ENCODE measurements at places on chromosomes 16 and 17. TPM values are rescaled to one million over a fixed set of nuclear protein-coding genes. Genes with fewer than 3 reads are reported as not detected.

Gene PLD2
- 3.9 TPM for polyA plus RNA-seq

DNA sequence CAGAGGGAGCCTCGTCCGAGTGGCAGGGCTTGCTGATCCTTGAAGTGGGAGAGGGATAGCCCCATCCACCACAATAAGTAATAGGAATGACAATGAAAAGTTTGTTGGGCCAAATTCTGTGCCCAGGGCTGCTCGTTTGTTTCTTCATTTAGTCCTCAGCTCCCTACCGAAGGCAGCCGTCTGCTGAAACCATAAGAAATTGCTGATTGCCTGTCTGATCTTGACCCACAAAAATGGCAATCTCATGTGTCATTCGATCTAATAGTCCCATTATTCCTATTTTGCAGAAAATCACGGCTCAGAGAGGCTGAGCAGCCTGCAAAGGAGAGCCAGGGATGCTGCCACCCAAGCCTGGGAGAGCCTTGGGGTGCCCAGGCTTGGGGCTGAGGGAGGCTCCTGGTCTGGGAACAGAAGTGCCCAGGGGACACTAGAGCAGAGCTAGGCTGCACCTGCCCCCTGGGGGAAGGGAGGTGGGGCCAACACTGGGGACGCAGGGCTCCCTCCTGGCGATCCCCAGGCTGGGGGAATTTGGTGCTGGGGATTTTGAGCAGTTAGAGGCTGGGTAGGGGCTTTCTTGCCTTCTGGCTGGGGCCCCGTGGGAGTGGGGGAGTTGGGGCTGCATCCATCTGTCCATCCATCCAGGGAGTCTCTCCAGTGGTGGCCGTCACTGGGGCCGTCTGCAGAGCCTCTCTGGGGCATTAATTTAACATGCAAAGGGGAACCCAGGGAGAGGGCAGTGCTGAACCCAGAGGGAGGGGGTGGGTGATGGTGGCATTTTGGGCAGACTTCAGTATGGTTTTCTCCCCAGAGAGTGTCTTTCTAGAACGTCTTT, 53.5 kb downstream of the SOCS1 start:
- no peak overlapping the region for H3K4me3 ChIP-seq
- no peaks in the 10 kb centered on the region for H3K36me3 ChIP-seq
- DNase-seq, result no peak
- no peak overlapping the region for H3K27ac ChIP-seq
- peaks cover 17% of the 10 kb centered on the region for H3K4me1 ChIP-seq

DNA sequence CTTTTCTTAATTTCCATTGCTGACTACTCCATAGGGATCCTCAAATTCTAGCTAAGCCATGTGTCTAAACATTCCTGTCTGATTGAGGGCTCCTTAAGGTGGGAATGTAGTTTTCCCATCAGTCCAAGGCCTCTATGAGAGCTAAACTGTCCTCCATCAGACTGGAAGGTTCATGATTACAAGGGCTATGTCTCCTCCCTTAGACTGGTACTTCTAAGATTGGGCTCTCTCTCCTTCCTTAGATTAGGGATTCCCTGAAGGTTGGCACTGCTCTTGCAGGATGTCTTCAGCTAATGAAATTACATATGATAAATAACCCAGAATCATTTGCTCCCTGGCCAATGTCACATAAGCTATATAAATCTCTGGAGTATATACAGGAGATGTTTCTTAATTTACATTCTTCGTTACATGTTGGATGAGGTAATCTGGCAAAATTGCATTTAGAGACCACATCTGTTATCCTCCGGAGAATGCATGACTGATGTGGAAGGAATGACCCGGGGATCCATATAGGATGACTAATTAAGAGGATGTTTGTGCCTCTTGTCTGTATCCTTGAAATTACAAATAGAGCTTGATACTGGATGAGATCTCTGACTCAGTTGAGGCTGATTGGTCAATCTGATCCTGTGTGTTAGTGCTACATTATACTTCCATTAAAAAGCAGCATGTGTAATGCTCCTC, 14.2 kb downstream of the B4GALNT2 start:
- no peaks in the 10 kb centered on the region for H3K36me3 ChIP-seq
- no peak for DNase-seq
- no peak overlapping the region for H3K4me3 ChIP-seq

Gene TP53TG3
- polyA plus RNA-seq, result not detected

Gene IGFALS
- polyA plus RNA-seq, result not detected

DNA sequence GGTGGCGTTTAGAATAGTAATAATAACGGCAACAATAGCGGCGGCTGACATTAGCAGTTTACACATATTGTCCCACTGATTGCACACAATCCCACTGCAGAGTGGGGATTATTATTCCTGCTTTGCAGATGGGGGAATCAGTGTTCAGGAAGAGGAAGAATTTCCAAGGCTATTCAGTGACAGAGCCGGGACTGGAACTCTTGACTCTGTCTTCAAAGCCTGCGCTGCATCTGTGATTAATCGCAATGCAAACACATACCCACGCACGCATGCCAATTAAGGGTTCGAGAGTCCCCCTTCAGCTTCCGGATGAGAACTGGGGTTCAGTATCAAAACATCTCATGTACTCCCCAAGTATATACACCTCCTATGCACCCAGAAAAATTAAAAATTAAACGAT, 29.2 kb downstream of the TMEM186 start:
- DNase-seq, result no peak
- H3K27me3 ChIP-seq, result no peaks in the 10 kb centered on the region
- no peak overlapping the region for H3K4me3 ChIP-seq
- H3K36me3 ChIP-seq, result peaks cover 25% of the 10 kb centered on the region

DNA sequence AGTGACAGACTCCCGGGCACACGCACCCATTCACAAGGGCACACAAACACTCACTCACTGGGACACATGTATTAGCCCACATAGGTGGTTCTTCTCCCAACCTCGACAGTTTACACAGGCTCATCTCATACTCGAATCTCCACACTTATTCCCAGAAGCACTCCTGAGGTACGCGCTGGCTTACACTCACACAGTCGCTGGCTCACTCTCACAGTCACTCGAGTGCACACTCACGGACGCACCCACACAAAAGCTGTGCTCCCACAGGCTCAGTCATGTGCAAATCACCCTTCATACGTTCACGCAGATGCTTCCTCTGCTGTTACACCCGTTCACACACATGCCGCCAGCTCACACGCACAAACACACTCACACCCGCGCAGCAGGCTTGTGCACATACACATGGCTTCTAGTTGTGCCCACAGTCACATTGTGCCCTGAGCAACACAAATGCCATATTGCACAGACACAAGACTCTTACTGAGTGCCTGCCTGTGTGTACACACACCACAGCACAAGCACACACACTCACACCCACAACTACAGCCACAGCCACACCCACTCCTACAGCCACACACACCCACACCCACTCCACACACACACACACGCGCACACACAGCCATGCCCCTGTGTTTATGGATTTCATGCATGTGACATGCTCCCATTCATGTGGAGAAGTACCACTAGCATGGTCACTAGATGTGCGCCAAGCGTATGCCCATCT, 8.4 kb upstream of the PRR29 start:
- H3K27ac ChIP-seq, result no peak overlapping the region
- no peak for DNase-seq
- no peaks in the 10 kb centered on the region for H3K36me3 ChIP-seq
- peaks cover 54% of the 10 kb centered on the region for H3K4me1 ChIP-seq
- no peaks in the 10 kb centered on the region for H3K27me3 ChIP-seq
- H3K4me3 ChIP-seq, result no peak overlapping the region

Gene OTOP3
- not detected for polyA plus RNA-seq

DNA sequence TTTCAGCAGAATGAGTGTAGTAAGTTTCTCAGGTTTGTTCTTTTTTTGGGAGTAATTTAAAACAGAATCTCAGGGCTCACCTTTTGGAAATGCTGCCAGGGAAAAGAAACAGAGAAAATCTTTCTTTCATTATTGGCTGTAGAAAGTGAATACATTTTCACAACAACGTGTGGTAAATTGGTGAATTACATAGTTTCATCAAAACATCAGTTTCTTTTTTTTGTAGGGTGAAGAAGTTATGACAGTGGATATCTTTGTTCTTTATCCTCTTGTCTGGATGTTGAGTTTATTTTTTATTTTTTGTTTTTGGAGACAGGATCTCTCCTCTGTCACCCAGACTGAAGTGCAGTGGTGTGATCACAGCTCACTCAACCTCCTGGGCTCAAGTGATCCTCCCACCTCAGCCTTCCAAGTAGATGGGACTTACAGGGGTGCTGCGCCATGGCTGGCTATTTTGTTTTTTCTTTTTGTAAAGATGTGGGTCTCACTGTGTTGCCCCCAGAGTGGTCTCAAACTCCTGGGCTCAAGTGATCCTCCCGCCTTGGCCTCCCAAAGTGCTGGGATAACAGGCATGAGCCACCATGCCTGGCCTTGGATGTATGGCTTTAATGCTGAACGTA, 2.4 kb downstream of the ZNF267 start:
- H3K27ac ChIP-seq, result peak overlapping the region; percentile 98
- no peak for DNase-seq
- H3K27me3 ChIP-seq, result no peaks in the 10 kb centered on the region
- H3K4me3 ChIP-seq, result peak overlapping the region; percentile 98
- H3K36me3 ChIP-seq, result peaks cover 8% of the 10 kb centered on the region

GRCh38 chr17:57858838-57859237, 9.0 kb upstream of the MRPS23 start:
- no peak overlapping the region for H3K27ac ChIP-seq
- no peak overlapping the region for H3K4me3 ChIP-seq
- no peak for DNase-seq
- H3K36me3 ChIP-seq, result no peaks in the 10 kb centered on the region

GRCh38 chr17:51083981-51084380, 36.7 kb downstream of the SPAG9 start:
- H3K36me3 ChIP-seq, result no peaks in the 10 kb centered on the region
- no peak overlapping the region for H3K27ac ChIP-seq
- peaks cover 20% of the 10 kb centered on the region for H3K4me1 ChIP-seq
- no peaks in the 10 kb centered on the region for H3K27me3 ChIP-seq

- no peak for DNase-seq
- H3K27me3 ChIP-seq, result peaks cover 12% of the 10 kb centered on the region
- H3K4me3 ChIP-seq, result peak overlapping the region; percentile 87
- H3K4me1 ChIP-seq, result peaks cover 70% of the 10 kb centered on the region
- H3K36me3 ChIP-seq, result peaks cover 13% of the 10 kb centered on the region
Measured at GRCh38 chr17:40515011-40515410, 13.6 kb upstream of the TNS4 start.

Gene NOL3
- not detected for polyA plus RNA-seq

DNA sequence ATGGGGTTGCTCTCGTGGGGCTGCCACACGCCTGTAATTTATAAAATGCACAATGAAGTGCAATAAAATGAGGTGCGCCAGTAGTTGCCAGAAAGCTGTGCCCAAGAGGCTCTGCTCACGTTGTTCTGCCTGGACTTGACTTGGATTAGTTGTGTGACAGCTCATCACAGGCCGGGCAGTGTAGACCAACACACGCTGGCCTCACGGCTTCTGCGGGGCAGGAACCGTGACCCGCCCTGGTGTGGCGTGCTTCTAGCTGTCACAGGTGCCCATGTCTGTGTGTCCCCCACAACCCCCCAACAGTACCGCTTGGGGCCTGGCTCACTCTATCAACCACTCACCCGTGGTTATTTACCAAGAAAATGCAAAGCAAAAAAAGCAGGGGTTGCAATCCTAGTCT, 112.2 kb upstream of the ZNF750 start:
- DNase-seq, result no peak
- H3K27ac ChIP-seq, result no peak overlapping the region
- H3K4me1 ChIP-seq, result no peaks in the 10 kb centered on the region

DNA sequence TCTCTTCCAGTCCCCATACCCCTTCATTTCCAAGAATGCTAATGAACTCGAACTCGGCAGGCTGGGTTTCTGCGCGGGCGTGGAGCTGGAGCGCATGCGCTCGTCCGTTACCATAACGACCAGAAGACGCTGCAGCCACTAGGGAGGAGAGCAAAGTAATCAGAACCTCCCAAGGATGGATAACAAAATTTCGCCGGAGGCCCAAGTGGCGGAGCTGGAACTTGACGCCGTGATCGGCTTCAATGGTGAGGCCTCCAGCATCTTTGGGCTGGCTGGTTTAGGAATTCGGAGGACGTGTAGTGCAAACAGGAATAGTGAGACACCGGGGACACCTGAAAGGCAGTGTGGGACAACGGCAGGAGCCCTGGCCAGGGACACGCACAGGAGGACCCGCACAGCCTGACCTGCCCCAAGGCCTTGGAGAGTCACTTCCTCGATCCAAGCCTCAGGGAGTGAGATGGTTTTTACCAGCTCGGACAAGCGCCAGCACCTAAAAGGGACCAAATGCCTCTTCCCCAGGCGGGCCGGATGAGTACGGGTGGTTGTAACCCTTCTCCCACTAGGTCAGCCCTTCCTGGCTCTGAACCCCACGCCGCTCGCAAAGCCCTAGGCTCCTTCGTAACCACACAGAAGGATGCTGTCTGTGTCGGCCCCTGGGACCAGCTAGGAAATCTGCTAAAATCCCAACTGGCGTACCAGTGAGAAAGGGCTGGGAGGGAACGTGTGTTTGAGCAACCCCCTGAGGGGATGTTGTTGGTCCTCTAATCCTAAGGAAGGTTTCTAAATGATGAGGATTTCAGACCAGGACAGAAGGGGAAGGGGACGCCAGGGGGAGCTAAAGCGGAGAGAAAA, at the start of gene CFAP52:
CFAP52 (plus strand) TSS at position 122 of the 852 bp plus-strand sequence; CDS start at position 176, 54 bp downstream.
- DNase-seq, result peak; percentile 69
- no peaks in the 10 kb centered on the region for H3K36me3 ChIP-seq
- peak within 1 kb of the TSS; percentile 100 for H3K4me3 ChIP-seq

Gene C17orf107
- polyA plus RNA-seq, result 1.6 TPM

Gene LRRC46
- polyA plus RNA-seq, result 0.39 TPM

Gene CASKIN1
- polyA plus RNA-seq, result not detected

DNA sequence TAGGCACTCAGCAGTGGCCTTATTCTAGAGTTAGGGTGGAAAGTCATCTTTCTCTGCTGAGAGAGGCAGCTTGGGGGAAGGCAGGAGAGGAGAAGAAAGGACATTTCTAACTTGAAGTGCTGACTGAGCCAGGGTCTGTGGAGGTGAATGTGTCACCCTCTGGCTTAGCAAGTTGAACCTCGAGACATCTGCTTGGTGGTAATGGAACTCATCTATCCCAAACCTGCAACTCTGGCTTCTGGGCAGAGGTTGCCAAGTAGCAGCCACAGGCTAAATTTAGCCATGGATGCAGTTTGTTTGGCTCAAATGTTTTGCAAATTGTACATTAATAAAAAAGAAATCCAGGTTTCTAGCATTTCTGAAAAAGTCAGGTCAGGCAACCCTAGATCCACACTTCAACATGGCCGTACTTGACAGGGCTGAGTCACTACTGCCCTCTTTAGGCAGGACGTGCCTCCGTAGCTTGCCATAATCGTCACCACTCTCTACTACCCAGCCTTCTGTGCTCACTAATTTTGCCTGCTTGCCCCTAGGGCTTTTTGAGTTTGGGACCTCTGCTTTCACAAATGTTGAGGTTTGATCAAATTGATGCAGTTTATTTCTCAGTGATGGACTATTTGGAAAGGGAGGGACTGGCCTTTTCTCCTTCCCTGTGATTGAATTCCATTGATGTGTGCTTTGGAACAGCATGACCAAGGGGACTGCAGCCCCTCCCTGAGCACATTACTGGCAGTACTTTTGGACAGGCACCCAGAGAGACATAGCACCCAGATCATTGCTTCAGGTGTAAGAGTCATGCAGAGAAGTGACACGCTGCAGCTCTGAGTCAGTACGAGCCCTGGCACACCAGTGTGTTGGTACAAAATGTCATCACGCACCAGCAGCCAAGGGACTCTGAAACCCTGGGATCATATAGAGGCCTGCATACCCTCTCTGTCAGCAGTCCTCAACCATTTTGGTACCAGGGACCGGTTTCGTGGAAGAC, 5.2 kb downstream of the CDH13 start:
- H3K36me3 ChIP-seq, result no peaks in the 10 kb centered on the region
- peaks cover 51% of the 10 kb centered on the region for H3K27me3 ChIP-seq
- no peak overlapping the region for H3K27ac ChIP-seq
- no peak for DNase-seq
